ENCODE measurements at places on chromosomes 6 and 20.

- no peak for DNase-seq
Observed at GRCh38 chr20:53779822-53780221, 186.2 kb upstream of the ZNF217 start.

DNA sequence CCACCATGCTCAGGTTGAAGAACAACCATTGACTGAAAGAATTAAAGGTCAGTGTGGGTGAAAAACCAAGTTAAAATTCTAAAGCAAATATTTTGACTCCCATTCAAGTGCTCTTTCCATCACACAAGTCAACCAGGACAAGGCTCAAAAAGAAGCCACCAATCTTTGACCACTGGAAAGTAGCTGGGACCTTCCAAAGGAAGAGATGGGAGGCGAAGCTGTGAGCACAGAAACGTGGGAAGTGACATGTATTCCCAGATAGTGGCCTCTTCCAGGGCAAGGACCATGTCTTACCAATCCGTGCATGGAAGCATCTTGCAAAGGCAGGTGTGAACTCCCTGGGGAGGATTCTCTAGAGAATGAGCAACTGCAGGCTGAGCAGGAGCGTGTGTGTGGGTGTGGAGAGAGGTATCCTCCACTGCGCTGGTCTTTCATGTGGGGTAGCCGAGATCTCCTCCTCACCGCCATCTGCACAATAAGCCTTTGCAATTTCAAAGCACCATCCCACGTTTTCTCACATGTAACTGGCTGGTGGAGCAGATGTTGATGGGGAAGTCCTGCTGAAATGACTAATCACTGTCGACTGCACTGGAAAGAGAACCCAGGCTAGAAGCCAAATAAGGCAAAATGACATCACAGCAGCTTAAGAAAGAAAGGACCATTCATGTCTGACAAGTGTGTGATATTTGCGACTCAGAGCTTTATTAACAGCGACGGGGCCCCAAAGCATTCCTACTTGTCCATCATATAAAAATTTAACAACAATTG lies 189.4 kb upstream of the RREB1 start:
- peak; percentile 26 for DNase-seq

DNA sequence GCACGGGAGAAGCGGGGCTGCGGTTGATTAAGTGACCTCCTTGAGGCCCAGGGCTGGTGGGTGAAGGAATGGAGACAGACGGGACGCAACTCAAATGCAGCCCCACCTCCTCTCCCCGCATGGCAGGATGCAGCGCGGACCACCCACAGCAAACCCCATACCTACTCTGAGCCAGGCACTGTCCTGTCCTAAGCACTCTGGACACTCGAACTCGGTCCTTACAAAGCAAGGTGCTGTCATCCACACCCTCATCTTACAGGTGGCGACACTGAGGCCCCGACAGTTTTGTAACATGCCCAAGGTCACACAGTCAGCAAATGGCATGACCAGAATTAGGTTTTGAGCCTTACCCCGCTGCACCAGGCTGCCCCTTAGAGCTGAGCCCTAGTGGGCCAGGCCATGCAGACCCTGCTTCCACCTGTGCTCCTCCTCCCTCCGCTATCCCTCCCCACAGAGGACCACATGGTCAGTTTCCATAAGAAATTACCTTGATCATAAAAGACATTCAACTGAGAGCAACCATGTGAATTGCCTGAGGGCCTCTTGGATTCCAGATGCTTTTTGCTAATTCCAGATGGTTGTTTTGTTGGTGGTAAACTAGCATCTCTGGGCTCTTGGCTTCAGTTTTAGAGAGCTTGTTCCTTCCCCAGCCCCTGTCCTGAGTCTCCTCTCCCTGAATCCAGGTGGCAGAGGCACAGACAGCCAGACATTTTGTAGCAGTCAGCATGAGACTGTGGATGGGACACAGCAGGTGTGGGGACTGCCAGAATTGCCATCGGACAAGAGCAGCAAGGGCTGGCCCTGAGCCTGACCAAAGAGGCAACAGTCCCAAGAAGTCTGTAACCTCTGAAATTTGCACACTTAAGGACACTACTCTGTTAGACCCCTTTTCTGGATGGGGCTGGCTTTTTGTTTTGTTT lies 171.9 kb upstream of the PMEPA1 start:
- DNase-seq: no peak

- DNase-seq: peak; percentile 8
Observed at GRCh38 chr20:14113416-14113815, 118.1 kb downstream of the MACROD2 start.

DNA sequence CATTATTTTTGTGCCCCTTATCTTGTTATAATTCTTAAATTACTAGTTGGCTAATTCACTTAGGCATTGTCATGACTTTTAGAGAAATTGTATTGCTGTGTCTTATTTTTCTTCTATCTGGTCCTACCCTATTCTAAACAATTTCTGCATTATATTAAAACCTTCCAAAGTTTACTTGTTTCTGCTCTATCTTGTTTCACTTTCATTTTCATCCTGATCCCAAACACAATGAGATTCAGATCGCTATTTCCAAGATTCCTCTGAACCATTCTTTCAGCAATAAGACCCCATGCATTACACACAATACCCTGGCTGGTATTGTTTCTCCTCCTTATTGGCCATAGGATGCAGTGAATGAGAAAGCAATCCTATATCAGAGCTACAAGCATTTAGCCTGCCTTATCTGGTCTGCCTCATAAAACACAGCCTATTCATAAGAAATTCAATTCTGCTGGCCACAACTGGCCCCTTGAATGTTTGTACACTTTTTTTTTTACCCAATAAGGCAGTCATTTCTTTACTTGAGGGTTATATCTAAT lies 69.9 kb upstream of the POU3F2 start:
- no peak for DNase-seq

DNA sequence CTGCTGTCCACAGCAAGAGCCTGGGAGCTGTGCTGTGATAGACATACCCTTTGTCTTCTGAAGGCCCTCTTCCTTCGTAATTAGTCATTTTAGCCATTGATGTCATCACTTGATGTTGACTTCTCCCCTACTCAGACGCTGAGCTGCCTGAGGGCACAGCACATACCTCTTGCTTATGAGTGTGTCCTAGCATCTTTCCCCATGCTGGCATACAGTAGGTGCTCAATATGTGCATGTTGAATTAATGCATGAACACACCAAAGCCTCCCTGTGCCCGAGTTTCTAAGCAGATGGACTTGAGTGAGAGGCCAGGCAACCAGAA lies 35.8 kb upstream of the FAM83D start:
- DNase-seq: no peak

DNA sequence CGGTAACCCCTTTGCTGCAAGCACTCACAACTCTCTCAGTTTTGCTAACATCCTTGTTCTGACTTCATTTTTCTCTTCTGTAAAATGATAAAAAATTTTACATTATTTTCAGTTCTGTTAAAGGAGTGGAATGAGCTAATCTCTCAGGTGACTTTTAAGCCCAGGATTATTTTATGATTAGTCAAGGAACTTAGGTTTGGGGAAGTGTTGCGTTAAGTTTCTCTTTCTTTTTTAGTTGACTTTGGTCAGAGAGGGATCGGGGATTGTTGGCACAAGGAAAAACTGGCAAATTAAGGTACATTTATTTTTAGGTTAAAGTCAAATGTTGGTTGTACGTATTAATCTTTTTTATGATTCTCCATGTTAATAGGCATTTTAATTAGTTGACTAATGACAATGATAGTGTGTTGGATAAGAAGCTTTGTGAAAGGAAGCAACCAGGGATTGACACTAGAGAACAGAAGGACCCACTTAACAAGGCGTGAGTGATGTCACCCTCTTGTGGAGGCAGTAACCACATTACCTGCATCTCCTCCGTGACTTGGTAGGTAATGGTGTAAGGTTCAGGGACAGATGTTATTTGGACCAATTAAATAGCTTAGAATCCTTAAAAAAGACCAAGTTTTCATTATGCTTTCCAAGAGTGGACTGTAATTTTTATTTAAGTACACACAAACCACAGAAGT lies 31.6 kb downstream of the CD83 start:
- no peak for DNase-seq

DNA sequence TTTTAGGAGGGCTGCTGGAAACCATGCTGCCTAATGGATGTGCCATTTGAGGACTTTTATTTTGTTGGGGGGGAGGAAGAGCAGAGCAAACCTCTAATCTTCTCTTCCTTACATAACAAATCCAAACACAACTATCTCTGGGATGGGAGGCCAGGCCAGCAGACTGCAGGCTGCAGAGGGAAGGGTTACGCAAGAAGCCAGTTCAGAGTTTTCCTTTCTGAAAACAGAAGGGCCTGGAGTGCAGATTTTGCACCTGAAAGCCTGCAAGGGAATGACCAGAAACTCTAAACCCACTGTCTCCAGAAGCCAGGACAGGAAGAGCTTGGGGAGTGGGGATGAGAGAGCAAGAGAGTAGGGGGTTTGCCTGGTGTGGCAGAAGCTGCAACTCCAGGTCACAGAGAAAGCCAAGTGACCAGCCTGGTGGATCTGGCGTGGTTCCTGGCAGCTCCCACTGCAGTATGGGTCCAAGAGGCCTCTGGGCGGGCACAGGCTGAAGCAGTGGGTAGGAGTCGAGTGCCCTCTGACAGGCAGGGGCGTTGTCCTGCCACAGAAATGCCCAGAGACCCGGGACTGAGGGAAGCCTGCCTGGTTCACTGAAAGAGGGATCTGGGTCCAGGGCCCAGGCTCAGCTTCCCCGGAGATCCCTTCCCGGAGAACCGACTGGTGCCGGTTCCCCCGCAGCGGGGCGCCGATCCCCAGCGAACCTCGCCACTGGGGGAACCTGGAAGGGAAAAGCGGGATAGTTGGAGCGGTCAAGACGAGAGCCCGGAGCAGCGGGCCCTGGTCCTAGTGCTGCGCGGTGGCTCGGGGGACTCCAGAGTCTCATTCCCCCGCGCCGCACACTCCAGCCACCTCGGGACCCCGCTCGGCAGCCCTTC lies 6.7 kb downstream of the MAFB start:
- no peak for DNase-seq

GRCh38 chr20:35697696-35698297 lies 1.4 kb downstream of the NFS1 start:
- no peak for DNase-seq

Data from spinal cord (tissue), 10 donors.